ENCODE measurements at places on chromosomes 13 and 19.

DNA sequence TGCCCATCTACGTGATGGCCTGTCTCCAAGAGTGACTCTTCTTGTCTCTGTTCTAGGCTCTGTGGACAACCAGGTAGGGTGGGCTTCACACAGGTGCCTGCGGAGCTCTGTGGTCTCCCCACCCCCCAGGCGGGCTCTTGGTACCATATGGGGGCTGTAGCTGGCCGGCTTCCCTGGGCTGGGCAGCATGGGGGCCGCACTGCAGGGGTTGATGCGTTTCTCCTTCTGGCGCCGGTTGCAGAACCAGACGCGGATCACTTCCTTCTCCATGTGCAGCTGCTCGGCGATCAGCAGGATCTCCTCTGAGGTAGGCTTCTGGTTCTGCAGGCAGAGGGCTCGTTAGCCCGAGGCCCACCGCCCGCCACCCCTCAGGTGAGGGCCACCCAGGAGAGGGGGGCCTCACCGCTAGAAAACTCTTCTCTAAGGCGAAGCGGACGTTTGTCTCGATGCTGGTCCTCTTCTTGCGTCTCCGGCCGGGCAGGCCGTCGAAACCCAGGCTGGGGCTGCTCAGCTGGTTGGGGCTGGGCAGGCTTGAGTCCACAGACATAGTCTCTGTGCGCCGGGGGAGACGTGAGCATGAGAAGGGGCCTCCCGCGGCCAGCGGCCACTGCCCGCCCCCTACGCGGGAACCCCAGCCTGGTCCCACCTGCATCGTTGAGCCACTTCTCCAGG, 19.3 kb downstream of the ZNF574 start:
- no peak for DNase-seq

DNA sequence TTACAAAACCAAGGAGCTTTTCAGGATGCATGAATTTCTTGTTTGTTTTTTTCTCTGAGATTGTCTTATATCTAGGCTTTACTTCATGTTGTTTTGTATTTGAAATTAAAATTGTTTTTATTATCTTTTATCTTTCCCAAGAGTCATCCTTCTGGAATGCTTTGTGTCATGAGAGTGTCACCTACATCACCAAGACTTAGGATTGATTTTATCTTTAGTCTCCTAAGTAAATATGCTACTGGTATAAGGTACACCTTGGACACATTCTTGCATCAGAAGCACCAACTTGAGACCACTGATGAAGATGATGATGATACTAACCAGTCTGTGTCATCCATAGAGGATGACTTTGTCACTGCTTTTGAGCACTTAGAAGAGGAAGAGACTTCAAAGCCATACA, 26.4 kb downstream of the AKAP11 start:
- no peak for DNase-seq

GRCh38 chr19:15556634-15557181, 48.4 kb downstream of the CYP4F22 start:
- no peak for DNase-seq

DNA sequence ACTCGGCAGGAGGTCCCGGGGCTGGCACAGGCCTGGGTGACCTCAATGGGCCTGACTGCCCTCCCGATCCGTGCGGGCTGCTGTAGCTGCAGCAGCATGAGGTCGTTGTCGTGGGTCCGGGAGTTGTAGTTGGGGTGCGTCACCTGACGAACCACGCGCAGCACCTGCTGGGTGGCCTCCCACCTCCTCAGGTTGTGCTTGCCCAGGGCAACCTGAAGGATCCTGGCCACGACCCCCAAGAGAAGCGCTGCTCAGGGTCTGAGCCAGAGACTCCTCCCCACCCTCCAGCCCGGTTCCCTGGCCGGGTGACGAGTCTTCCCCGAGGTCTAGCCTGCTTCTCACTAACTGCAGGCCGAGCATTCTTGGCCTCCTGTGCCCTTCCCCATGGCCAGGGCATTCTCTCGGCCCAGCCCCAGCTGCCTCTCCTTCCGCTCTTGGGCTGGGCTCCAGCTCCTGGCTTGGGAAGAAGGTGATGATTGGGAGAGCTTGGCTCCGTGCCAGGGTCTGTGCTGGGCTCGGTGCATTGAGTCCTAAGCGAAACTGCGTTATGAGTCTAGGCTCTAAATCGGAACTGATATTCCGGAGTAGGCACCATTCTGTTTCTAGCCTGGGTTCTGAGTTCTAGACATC, 3.1 kb downstream of the KLK14 start:
- no peak for DNase-seq

DNA sequence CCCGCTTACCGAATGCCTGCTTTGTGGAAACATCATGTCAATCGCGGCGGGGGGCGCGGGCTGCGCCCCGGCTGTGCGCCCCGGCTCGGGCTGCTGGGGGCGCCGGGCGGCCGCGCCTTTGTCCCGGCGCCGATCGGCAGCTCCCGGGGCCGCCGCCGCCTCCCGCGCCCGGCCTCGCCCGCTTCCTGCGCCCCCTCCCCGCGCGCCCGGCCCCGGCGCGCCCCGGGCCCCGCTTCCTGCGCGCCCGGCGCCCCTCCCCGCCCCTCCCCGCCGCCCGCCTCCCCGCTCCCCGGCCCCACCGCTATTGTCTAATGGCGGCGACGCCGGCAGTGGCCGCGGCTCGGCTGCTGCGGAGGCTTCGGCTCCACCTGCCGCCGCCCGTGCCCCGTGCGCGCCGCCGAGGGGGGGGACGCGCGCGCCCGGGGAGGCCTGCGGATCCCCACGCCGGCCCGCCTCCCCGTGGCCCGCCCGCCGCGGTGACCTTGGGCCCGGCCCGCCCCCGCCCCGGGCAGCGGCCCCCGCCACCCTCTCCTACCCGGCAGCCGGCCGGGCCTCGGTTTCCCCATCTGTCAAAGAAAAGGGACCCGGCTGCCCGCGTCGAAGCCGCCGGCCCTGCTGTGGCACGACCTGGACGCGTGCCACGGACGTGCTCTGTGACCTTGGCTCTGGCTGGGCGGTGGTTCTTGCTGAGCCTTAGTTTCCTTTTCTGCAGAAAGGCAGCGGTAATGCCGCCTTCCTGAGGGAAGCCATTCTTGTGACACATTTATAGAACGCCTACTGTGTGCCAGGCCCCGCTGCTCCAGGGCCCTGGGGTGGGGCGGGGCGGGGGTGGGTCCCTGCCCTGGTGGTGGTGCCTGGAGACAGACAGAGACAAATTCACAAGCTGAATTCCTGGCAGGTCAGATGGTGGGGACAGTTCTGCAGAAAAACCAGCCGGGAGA, at the start of gene TLE5:
TSS of gene TLE5 (minus strand) at position 331 of the 941 bp plus-strand sequence. CDS start at position 36, 295 bp downstream.
- no peak for DNase-seq

DNA sequence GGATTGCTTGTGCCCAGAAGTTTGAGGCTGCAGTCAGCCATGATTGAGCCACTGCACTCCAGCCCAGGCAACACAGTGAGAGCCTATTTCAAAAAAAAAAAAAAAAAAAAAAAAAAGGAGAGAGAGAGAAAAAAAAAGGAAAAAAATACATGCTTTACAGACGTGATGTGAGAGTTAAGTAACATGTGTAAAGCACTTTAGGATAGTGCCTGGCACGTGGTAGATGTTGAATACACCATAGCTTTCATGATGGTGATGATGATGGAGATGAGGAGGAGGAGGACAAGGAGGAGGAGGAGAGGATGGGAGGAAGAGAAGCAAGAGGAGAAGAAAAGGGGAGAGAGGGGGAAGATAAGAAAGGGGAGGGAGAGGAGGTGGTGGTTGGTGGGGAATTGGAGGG, 15.1 kb upstream of the RUBCNL start:
- DNase-seq = no peak

DNA sequence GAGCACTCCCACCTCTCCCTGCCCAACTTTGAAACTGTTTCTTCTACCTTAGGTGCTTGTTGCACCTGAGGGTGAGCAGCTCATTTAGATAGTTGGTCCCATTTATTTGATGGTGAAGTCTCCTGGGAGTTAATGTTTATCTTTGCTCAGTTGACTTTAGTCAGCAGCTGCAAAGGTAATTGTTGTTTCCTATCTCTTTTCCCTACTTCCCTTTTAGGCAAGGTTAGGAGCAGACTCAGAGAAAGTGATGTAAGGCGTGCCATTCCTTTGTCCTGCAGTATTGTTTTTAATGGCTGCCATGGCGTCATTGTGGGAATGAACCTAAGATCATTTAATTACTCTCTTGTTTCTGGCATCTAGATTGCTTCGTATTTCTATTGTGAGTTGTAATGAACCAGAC, 11.6 kb downstream of the AKAP11 start:
- DNase-seq = no peak

GRCh38 chr13:60759499-60759898, 362.5 kb downstream of the TDRD3 start:
- DNase-seq = no peak

DNA sequence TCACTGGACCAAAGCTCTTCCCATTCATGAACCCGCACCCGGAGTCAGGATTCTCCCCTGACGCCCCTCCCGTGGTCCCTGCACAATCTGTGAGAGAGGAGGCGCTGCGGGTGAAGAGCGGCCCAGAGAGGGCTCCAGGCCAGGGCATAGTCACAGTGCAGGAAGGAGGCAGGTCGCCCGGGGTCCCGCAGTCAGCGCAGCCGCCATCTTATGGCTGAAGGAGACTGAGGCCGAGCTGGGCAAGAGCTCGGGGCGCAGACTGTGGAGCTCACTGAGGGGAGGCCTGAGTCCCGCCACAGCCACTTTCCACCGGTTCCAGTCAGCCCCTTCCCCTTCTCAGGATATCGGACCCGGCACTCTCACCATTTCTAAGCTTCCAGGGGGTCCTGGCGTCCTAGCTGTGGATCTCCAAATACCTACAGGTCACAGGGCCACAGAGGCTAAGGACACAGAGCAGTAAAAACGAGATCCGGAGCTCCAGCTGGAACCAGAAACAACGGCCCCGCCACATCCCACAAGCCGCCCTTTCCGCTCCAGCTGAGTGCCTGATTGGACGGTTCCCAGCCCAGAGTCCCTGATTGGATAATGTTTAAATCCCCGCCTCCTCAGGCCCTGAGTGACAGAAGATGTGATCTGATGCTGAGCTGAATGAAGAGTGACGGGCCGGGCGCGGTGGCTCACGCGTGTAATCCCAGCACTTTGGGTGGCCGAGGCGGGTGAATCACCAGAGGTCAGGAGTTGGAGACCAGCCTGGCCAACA, at the start of gene ZNF99:
TSS of gene ZNF99 (minus strand) at position 501 of the 760 bp plus-strand sequence. CDS start at position 366, 135 bp downstream.
- no peak for DNase-seq

GRCh38 chr13:33194820-33195692, 90.5 kb downstream of the STARD13 start:
- no peak for DNase-seq

DNA sequence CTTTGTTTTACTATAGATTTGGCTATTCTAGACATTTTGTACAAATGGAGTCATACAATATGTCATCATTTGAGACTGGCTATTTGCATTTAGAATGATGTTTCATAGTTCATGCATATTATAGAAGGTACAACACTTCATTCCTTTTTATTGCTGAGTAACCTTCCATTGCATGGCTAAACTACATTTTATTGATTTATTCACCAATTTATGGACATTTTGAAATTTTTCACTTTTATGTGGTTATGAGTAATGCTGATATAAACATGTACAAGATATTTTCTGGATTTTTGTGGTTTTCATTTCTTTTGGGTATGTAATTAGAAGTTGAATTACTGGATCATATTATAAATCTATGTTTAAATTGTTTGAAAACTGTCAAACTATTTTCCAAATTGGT, 710.3 kb upstream of the SLITRK5 start:
- no peak for DNase-seq

DNA sequence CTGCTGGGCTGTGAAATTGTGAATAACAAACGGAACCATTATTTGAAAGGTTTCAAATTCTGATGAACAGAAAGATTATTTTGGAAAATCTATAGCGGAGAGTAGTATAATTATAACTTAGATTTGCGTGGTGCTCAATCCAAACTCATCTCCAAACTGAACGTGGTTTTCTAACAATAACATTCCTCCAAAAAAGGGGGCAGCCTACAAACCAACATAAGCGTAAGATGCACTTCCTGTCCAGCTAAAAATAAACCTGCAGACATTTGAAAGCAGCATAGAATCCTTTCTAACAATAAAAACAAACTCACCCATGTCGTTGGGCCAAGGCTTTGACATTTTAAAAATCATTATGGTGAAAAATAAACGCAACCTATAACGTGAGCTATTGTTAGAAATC, 178.4 kb downstream of the COL4A1 start:
- DNase-seq = no peak

GRCh38 chr13:93218583-93218982, 8.0 kb upstream of the GPC6 start:
- DNase-seq = no peak

- DNase-seq = no peak
Observed at GRCh38 chr19:38684078-38684861, 36.8 kb downstream of the ACTN4 start.
